ENCODE measurements at places on chromosomes 2 and 18.

DNA sequence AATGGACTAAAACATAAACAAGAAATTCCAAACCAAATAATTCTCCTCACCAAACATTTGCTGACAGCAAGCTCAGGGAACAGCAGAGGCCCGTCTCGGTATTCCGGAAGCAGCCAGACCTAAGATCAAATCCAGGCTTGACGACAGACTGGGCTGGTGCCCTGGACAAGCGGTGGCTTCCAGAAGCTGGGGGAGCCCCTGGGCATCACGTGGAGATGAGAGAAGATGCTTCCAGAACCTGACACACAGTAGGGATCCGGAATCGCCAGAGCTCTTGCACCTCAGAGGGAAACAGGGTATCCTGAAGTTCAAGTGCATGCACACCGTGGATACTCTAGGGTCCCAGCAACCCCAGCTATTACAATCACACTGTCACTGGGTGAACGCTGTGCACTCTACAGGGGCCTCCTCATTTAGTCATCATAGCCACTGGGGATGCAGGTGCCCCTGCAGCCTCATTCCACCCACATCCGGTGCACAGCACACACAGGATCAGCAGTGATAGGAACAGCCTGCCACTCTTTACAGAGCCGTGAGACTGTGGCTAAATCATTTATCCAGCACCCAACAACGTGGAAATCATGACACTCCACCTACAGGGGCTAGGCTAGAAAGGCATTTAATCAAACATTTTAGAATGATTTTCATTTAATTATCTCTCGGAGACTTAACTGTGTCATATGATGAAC lies 102.6 kb downstream of the HDAC4 start:
- no peak for DNase-seq

- no peak for DNase-seq
These were observed 7.1 kb upstream of the CERS6 start for GRCh38 chr2:168448980-168449379.

- no peak for DNase-seq
These were observed 111.8 kb downstream of the USP34 start for GRCh38 chr2:61359058-61359457.

- no peak for DNase-seq
These were observed 78.8 kb upstream of the TTC21B start for GRCh38 chr2:166032361-166032760.

- no peak for DNase-seq
These were observed 17.5 kb downstream of the MYO5B start for GRCh38 chr18:50177294-50177992.

All from activated gamma-delta T cell (primary cell).